ENCODE measurements at places on chromosomes 6 and 20.
A peak's percentile ranks its signal among the peaks of the same experiment; 100 is the strongest.

DNA sequence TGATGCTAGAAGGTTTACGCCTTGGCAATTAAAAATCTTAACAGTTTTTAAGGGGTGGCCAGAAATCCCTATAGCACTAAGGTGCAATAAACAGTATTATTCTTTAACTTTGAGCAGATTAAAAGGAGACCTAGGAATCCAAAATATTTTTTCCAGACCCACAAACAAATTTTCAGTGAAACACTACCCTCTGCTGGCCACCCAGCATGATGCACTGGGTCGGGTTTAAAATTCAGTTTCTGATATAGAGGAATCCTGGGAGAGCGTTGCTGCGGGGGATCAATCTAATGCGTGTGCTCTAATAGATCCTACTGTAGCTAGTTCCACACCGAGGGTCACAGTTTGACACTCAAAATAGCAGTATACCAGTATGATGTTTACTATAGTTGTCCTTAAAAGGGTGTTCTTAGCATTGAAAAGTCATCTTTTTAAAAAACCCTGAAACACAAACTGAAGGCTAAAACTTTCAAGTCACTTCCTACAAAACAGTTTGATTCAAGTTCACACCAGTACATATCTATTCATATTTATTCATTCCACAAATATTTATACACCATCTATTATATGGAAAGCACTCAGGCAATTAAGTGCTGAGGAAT, 10.2 kb downstream of the UBE3D start:
- no peaks in the 10 kb centered on the region for H3K27me3 ChIP-seq
- H3K36me3 ChIP-seq: peaks cover 4% of the 10 kb centered on the region
- no peak overlapping the region for H3K4me3 ChIP-seq

- H3K27ac ChIP-seq: no peak overlapping the region
- H3K4me1 ChIP-seq: peaks cover 2% of the 10 kb centered on the region
- no peaks in the 10 kb centered on the region for H3K27me3 ChIP-seq
- DNase-seq: no peak
Observed at GRCh38 chr6:147057705-147058342, 146.4 kb upstream of the STXBP5 start.

GRCh38 chr6:36217188-36217587, 20.6 kb downstream of the BRPF3 start:
- H3K4me3 ChIP-seq: no peak overlapping the region
- H3K36me3 ChIP-seq: peaks cover 54% of the 10 kb centered on the region
- no peaks in the 10 kb centered on the region for H3K27me3 ChIP-seq
- no peak overlapping the region for H3K27ac ChIP-seq
- H3K4me1 ChIP-seq: no peaks in the 10 kb centered on the region
- no peak for DNase-seq

DNA sequence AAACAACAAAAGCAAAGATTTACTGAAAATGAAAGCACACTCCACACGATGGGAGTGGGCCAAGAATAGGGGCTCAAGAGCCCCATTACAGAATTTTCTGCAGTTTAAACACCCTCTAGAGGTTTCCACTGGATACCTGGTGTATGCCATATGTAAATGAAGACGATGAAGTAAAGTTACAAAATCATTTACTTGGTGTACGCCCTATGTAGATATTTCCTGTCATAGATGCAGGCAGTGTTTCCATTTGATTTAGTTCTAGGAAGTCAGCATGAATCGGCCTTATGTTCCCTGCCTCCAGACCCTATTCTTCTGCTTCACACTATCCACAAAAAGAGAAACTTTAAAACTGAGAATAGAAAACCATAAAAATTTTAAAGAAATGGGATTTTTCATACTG, 404.4 kb upstream of the GJE1 start:
- no peak for DNase-seq
- H3K36me3 ChIP-seq: no peaks in the 10 kb centered on the region
- H3K27ac ChIP-seq: no peak overlapping the region
- no peaks in the 10 kb centered on the region for H3K4me1 ChIP-seq
- H3K4me3 ChIP-seq: peak overlapping the region; percentile 28

GRCh38 chr6:143811501-143812157, 31.5 kb upstream of the LTV1 start:
- DNase-seq: peak; percentile 26
- H3K4me1 ChIP-seq: peaks cover 1% of the 10 kb centered on the region
- H3K27ac ChIP-seq: no peak overlapping the region
- no peaks in the 10 kb centered on the region for H3K27me3 ChIP-seq
- H3K4me3 ChIP-seq: no peak overlapping the region

DNA sequence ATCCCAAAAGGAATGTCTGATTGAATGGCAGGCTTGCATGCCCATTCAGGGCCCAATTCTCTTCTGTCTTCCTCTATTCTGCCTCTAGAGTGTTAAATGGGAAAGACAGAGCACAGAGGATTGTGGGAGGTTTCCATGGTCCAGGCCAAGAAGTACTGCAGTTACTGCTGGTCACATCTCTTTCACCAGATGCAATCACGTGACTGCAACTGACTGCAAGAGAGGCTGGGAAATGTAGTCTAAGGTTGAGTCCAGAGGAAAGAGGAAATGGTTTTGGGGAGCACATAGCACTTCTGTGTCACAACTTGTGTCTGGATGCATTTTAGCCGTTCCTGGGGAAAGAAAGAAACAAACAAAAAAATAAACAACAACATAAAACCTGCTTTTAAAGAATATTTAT, 336.4 kb upstream of the BTBD3 start:
- H3K27ac ChIP-seq: no peak overlapping the region
- no peaks in the 10 kb centered on the region for H3K4me1 ChIP-seq
- H3K27me3 ChIP-seq: peaks cover 2% of the 10 kb centered on the region
- no peaks in the 10 kb centered on the region for H3K36me3 ChIP-seq
- H3K4me3 ChIP-seq: no peak overlapping the region

DNA sequence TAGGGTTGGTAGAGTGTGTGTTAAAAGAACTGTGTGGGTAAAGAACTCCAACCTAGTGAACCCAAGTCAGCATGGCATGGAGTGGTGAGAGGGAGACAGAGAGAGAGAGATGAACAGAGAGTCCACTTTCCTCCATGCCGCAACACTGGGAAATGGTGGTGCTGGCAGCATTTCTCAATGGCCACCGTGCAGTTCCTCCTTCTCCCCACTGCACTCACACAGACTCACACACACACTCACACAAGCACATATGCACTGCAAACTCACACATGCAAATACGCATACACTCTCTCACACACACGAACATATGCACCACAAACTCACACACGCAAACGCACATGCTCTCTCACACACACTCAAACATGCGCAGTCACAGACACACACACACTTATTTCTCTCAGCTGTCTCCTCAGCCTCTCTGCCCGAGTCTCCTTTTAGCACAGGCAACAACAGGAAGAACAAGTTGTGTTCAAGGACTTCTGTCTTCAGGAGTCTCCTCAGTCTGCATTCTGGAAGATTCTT, 66.5 kb upstream of the LY86 start:
- DNase-seq: no peak
- no peak overlapping the region for H3K4me3 ChIP-seq
- H3K36me3 ChIP-seq: no peaks in the 10 kb centered on the region
- H3K4me1 ChIP-seq: no peaks in the 10 kb centered on the region

DNA sequence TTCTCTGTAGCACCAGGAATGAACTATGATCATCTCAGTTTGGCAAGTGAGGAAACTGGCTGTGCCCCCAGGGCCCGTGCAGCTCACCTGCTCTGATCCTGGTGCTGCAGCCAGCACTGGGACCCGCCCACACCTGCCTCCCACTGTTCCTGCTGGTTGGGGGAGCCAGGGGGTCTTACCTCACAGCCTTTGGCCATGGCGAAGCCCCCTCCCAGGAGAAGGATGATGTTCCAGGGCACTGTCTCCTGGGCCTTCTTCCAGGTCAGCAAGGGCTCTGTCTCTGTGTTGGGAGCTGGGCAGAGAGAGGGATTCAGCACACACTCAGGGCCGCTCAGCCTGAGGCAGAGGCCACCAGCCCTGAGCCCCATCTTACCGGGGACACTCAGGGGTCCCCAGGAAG, 24.9 kb upstream of the OCSTAMP start:
- H3K36me3 ChIP-seq: no peaks in the 10 kb centered on the region
- no peak for DNase-seq
- H3K27me3 ChIP-seq: no peaks in the 10 kb centered on the region
- H3K4me3 ChIP-seq: no peak overlapping the region
- H3K27ac ChIP-seq: no peak overlapping the region

- DNase-seq: no peak
- H3K27ac ChIP-seq: no peak overlapping the region
- H3K4me3 ChIP-seq: no peak overlapping the region
- H3K36me3 ChIP-seq: no peaks in the 10 kb centered on the region
Observed at GRCh38 chr6:52335576-52335975, 26.4 kb upstream of the PAQR8 start.

DNA sequence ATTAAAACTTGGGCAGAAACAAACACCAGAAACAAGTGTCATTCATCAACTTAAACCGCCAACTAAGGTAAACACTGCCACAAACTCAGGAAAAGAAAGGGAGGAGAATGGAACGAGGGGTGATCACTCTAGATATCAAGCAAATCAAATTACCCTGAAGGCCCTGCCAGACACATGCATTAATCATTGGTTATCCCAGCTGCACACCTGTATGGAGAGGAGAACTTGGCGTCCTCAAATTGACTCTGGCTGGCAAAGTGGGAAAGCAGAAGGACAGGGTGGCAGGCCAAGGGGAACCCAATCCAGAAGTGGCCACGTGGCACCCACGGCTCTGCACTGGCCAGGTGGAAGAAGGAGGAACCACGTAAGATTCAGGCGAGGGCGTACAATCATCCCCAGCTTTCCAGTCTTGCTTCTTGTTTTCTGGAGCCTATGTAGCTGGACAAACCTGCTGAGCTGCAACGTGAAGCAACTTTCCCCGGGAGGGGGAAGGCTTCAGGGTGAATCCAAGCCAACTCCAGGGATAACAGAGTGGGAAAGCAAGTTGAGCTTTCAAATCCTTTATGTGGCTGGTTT, 156.2 kb upstream of the JARID2 start:
- H3K27me3 ChIP-seq: peaks cover 2% of the 10 kb centered on the region
- no peak overlapping the region for H3K4me3 ChIP-seq
- no peak for DNase-seq
- H3K27ac ChIP-seq: no peak overlapping the region

DNA sequence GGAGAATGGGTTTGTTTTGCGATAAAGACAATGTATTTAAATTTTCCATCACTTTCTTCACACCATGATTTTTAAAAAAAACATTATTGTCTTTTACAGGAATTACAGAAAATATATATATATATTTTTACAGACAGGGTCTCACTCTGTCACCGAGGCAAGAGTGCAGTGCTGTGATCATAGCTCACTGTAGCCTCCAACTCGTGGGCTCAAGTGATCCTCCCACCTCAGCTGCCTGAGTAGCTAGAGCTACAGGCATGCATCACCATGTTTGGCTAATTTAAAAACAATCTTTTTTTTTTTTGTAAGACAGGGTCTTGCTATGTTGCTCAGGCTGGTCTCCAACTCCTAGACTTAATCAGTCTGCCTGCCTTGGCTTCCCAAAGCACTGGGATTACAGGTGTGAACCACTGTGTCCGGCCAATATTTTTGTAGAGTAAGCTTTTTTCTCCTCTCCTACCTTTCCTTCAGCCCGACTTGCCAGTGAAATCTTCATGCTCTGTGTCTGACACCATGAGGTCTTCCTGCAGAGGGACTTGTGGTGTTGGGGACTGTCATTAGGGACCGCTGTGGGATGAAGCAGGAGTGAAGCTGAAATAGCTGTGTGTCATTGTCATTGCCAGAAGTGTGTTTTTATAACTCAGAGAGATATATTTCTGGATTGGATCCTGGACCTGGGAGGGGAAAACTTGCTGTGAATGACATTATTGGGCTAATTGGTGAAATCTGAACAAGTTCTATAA, 13.2 kb downstream of the DSP start:
- H3K27me3 ChIP-seq: no peaks in the 10 kb centered on the region
- DNase-seq: no peak
- no peak overlapping the region for H3K27ac ChIP-seq
- H3K4me3 ChIP-seq: no peak overlapping the region
- 0 out of 2 replicates have a peak, but pooled peaks cover 3% of the 10 kb centered on the region for H3K4me1 ChIP-seq

DNA sequence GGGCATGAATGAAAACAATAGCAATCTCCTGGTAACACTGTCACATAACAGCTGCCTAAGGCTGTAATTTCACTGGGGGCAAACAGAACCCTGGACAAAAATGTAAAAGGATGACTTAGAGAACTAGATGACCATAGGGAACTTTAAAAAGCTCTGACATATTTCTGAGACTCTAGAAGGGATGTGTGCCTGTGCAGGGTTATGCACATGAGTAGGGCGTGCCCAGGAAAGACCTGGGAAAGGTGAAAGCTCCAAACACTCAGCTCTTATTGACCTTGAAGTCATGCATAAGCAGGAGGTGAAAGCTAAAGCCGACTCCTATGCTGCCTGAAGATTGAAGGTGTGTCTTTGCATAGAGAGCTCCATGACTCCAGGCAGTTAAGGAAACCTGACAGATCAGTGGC, 118.4 kb upstream of the BTBD3 start:
- H3K4me3 ChIP-seq: no peak overlapping the region
- H3K36me3 ChIP-seq: no peaks in the 10 kb centered on the region
- DNase-seq: no peak
- no peak overlapping the region for H3K27ac ChIP-seq

GRCh38 chr20:52684905-52685304, 287.3 kb upstream of the TSHZ2 start:
- H3K27me3 ChIP-seq: no peaks in the 10 kb centered on the region
- H3K4me3 ChIP-seq: no peak overlapping the region
- no peaks in the 10 kb centered on the region for H3K36me3 ChIP-seq
- H3K27ac ChIP-seq: no peak overlapping the region
- DNase-seq: no peak

GRCh38 chr20:48689874-48690571, 137.8 kb downstream of the PREX1 start:
- no peak for DNase-seq
- H3K4me3 ChIP-seq: no peak overlapping the region
- peaks cover 3% of the 10 kb centered on the region for H3K4me1 ChIP-seq
- no peaks in the 10 kb centered on the region for H3K36me3 ChIP-seq
- no peak overlapping the region for H3K27ac ChIP-seq

- no peak overlapping the region for H3K27ac ChIP-seq
- H3K27me3 ChIP-seq: no peaks in the 10 kb centered on the region
- no peaks in the 10 kb centered on the region for H3K4me1 ChIP-seq
- H3K4me3 ChIP-seq: no peak overlapping the region
- DNase-seq: no peak
Observed at GRCh38 chr6:69422020-69422419, 374.8 kb downstream of the LMBRD1 start.

GRCh38 chr6:133699741-133700385, 189.1 kb upstream of the TCF21 start:
- peaks cover 7% of the 10 kb centered on the region for H3K4me1 ChIP-seq
- no peak overlapping the region for H3K4me3 ChIP-seq
- peak; percentile 35 for DNase-seq
- H3K27ac ChIP-seq: no peak overlapping the region
- no peaks in the 10 kb centered on the region for H3K27me3 ChIP-seq

- DNase-seq: no peak
- no peak overlapping the region for H3K27ac ChIP-seq
- H3K27me3 ChIP-seq: no peaks in the 10 kb centered on the region
- no peaks in the 10 kb centered on the region for H3K36me3 ChIP-seq
- 0 out of 2 replicates have a peak, but pooled peaks cover 2% of the 10 kb centered on the region for H3K4me1 ChIP-seq
Observed at GRCh38 chr6:69801225-69801624, 4.4 kb upstream of the LMBRD1 start.

- no peak overlapping the region for H3K4me3 ChIP-seq
- H3K27me3 ChIP-seq: no peaks in the 10 kb centered on the region
- peaks cover 21% of the 10 kb centered on the region for H3K4me1 ChIP-seq
- H3K27ac ChIP-seq: no peak overlapping the region
Observed at GRCh38 chr6:56906752-56907151, 48.2 kb upstream of the BEND6 start.

- DNase-seq: no peak
- H3K4me3 ChIP-seq: no peak overlapping the region
- peaks cover 40% of the 10 kb centered on the region for H3K36me3 ChIP-seq
- H3K27ac ChIP-seq: no peak overlapping the region
Observed at GRCh38 chr6:7300926-7301325, 12.1 kb downstream of the SSR1 start.

GRCh38 chr6:71444222-71444621, 155.6 kb downstream of the OGFRL1 start:
- no peak overlapping the region for H3K27ac ChIP-seq
- H3K4me1 ChIP-seq: no peaks in the 10 kb centered on the region
- no peak for DNase-seq
- no peaks in the 10 kb centered on the region for H3K36me3 ChIP-seq
